ENCODE measurements at places on chromosomes 16 and 17. TPM values are rescaled to one million over a fixed set of nuclear protein-coding genes. Genes with fewer than 3 reads are reported as not detected.

The MT1M gene
- total RNA-seq: not detected

DNA sequence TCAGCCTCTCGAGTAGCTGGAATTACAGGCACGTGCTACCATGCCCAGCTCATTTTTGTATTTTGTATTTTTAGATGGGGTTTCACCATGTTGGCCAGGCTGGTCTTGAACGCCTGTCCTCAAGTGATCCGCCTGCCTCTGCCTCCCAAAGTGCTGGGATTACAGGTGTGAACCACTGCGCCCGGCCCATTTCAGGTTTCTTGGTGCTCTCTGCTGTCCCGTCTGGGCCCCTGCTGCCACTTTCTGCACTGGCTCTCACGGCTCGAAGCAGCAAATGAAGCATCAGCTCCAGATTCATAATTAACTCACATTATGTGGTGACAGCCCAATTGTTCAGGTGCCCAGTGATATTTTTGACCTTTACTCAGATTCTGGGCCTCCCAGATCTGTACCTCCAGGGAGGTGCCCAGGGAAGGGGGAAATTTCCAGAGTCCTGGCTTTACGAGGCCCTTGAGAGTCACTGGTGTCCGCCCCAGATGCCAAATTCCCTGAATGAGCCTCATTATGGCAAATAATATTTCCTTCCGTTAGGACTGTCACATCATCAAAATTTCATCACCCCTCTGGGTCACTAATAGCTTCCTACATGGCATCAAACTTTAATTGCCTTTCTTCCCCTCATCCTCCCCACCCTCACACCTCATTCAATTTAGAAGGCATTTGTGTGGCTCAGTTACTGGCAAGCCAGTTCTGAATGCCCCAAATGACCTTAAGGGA lies 9.0 kb downstream of the SDK2 start:
- no peak for DNase-seq

DNA sequence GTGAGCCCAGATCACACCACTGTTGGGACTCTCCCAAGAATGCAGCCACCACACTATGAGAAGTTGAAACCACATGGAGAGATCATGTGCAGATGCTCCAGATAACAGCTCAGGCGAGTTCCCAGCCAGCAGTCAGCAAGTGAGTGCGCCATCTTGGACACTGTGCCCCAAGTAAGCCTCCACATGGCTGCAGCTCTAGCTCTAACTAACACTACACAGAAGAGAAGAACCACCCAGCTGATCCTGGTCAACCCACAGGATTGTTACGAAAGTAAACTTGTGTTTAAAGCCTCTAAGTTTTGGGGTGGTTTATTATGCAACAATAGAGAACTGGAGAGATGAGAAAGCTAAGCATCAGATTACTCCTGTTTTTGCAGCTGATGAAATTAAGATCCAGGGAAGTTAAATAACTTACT lies 25.8 kb downstream of the SLC38A7 start:
- DNase-seq: no peak

GRCh38 chr17:65182233-65182632 lies 45.1 kb downstream of the RGS9 start:
- DNase-seq: no peak

- no peak for DNase-seq
Measured at GRCh38 chr16:86354641-86355513, 155.4 kb upstream of the FOXF1 start.

DNA sequence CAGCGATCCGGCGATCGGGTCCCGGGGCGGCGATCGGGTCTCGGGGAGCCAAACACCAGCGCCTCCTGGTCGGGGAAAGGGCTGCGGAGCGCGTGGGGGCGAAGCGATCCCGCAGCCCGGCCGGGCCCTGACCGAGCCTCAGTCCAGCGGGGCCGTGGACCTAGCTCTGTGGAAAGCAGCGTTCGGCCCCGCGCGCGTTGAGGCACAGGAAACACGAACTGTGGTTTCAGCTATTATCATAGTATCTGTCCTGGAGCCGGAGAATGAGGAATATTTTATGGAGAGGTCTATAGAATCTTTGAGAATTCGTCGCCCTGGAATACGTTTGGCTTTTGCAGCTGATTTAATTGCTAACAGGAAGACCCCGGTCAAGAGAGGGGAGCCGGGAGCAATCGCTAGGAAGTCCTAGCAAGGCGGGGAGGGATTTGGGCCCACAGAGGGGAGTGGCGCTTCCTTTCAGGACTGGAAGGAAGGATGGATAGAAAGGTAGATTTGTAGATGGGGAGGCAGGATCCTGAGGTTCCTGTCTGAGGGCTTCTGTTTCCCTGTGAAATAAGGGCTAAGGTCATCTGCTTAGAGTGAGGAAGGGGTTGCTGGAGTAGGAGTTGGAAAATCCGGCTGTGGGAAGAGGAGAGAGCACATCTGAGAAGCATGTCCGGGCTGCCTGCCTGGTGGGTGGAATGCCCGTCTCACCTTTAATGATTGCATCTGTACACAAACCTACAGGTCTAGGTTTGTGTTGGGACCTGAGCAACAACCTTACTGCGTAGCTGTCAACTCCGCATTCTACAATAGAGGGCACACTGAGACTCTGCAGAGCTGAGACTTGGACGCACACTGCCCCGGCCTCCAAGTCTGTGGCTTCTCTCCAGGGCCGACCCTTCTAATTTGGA lies 770 bp downstream of the CCNF start:
- DNase-seq: no peak

DNA sequence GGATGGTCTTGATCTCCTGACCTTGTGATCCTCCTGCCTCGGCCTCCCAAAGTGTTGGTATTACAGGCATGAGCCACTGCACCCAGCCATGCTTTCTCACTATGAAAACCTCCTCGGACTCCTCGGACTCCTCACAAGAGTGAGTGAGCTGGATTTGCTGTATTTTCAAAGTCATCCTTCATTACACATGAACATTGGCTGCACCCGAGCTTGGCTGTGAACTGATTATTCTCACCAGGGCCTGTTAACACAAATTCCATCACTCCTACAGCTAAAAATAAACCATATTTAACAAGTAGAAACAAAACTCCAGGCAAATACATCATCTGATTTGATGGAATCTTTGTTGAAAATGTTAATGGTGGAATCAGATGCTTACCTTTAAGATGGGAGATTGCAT lies 50.3 kb downstream of the PITPNC1 start:
- DNase-seq: no peak

- no peak for DNase-seq
Measured at GRCh38 chr16:55439101-55439690, 39.8 kb upstream of the MMP2 start.

DNA sequence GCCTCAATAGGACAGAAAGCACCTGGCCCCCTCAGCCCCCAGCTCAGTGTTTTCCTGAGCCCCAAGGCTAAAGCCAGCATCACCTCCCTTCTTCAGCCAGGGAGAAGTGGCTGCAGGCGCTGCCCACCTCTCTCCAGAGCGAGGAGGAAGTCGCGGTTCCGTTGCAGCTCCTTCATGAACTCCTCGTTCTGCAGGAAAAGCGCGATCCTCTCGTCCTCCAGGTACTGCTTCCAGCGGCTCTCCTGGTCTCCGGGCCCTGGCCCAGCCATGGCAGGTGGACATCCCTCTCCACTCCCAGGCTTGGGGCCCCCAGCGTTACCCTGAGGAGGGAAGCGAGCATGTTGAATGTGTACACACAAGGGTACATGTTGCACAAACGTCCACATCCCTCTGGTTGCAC lies 22.7 kb upstream of the MRPS23 start:
- no peak for DNase-seq

- DNase-seq: no peak
Measured at GRCh38 chr17:13743906-13744305, 142.2 kb upstream of the HS3ST3A1 start.
